ENCODE measurements at places on chromosomes 6 and 20. TPM values are rescaled to one million over a fixed set of nuclear protein-coding genes. Genes with fewer than 3 reads are reported as not detected.

DNA sequence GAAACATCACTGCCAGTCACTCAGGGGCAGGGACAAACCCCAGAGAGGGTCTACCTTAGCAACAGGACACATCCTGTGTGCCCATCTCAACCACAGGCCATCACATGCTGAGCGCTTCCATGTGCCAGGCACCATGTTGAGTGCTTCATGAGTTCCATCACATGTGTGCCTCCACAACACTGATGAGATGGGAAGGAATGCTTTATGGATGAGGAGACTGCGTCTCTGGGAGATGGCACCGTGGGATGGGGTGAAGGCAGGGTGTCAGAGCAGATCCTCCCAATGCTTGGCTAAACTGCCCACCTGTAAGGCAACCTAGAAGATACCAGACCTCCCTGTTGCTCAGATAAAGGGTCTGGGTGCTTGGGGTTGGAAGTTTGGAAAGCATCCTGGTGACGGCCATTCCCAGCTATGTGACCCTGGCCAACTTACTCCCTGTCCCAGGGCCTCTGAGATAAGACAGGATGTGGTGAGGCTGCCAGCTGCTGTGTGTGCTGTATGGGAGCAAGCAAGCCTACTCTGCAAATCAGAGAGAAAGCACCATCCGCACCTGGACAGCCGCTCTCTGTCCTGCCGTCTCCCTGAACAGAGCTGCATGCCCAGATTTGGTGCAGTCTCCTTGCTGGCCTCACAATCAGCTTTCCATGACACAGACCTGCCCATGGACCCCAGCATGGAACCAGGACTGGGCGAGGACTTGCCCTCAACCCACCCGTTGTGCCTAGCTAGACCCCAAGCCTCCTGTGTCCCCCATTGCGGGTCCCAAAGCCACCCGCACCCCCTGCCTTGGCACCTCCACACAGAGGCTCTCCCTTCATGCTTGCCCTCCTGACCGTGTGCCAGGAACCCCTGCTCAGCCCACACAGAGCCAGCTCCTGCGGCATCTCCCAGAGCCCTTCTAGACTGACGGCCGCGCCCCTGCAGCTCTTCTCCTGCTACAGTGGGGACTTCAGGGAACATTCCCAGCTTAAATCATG is 143.7 kb downstream of the SYNDIG1 start:
- no peak for DNase-seq

BMP6 gene
- not detected for total RNA-seq

- no peak for DNase-seq
Measured at GRCh38 chr20:63014710-63015109, 7.9 kb upstream of the BHLHE23 start.

GRCh38 chr6:135243871-135244796 is 63.0 kb downstream of the MYB start:
- DNase-seq: no peak

GRCh38 chr6:34181908-34182307 is 36.0 kb upstream of the GRM4 start:
- no peak for DNase-seq

DNA sequence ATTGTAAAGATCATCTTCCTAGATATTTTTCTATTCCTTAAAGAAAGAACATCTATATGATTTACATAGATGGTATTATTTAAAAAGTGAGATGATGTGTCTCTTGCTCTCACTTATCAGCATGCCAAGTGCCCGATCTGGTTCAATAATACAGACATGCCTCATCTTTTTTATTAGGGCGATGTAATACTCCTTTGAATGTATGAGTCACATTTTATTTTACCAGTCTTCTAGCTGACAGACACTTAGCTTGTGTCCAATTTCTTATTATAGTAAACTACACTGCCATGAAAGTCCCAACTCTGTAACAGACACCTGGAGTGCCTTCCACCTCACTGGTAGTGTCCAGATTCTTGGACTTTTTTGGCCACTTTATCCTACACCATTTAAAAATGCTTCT is 586.6 kb upstream of the BTBD3 start:
- DNase-seq: no peak

Measured in CD4-positive, alpha-beta memory T cell (primary cell).